ENCODE measurements at places on chromosomes 2 and 18.

DNA sequence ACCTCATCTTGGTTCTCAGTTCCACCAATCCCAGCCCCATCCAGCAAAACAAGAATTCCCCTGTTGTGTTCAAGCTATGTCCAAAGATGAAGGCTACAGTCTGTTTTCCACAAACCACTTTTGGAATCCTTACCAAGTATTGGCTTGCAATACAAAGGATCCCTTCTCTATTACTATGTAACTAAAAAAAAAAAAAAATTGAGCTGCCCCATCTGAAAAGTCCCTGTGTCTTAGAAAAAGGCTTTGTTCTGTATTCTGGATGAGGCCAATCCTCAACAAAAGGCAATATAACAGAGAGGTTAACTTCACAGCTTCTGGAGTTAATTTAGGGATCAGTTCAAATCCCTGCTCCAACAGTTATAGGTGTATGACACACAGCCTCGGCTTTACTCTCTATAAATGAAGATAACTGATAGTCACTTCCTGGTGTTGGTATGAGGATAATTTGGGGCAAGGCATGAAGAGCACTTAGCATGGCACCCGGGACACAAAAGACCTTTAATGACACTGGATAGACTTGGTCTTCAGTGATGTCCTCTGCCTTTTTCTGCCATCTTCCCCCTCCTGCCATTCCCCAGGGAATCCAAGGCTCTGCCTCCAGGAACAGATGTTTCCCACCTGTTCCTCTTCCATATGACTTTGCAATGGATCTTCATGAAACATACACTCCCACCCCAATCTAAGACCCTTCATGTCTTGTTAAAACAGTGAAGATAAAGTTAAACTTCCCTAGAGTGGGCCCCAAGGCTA, 61.2 kb upstream of the ATL2 start:
- DNase-seq, result no peak

GRCh38 chr2:162257425-162257824, 14.2 kb upstream of the FAP start:
- DNase-seq, result no peak

- no peak for DNase-seq
Observed at GRCh38 chr2:71664161-71664560, 210.8 kb downstream of the DYSF start.

DNA sequence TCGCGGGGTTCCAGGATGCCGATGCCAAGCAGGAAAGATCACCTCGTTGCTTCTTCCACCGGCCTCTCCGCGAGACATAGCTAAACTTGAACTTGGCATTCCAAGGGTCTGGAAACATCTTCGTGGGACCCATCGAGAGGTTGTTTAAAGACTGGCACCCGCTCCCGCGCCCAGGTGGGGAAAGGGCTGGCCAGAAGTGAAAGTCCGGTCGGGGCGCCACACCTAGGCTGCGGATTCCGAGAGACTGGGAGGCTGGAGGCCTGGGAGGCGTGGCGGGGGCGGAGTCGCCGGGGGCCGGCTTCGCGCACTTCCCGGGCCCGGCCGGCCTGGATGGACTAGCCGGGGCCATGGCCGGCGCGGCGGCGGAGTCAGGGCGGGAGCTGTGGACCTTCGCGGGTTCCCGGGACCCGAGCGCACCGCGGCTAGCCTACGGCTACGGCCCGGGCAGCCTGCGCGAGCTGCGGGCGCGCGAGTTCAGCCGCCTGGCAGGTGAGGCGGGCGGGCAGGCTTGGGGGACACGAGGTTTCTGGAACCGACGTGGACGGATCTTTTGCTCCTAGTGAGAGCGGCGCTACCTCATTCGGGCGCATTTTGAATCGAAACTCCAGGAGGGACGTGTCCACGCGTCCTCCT, at the start of gene MOCOS:
MOCOS (plus strand) TSS at position 305 of the 633 bp plus-strand sequence; CDS start at position 348, 43 bp downstream.
- no peak for DNase-seq

DNA sequence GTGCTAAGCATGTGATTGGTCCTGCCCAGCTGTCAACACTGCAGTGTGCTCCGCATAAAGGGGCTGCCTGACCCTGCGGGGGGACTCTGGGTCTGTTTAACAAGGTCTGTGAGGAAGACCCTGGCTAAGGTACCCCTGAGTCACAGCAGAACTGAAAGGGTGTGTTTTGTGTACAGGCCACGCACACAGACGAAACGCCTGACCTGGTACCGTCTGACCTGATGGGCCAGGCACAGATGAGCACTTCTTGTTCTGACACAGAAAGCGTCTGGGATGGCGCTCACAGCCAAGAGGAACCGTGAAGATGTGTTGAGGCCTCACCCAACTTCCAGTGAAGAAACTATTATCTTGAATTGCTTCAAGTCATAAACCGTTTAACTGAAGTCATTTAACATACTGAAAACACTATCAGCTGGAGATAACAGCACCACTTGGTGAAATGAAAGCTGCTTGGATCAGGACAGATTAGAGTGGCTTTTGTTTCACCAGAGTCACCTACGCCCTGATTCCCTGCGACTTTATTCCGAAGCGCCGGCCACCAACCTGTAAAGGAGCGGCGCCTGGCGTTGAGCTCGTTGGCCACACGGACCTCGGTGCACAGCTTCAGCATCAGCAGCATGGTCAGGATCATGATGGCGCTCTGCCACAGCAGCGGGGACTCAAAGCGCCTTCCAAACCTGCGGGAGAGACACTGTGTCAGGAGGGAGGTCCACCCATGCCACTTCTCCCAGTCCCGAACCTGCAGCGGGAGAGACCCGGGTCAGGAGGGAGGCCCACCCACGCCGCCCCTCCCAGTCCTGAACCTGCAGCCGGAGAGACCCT, 8.5 kb downstream of the SLC66A2 start:
- no peak for DNase-seq
